ENCODE measurements at places on chromosomes 2 and 18. TPM values are rescaled to one million over a fixed set of nuclear protein-coding genes. Genes with fewer than 3 reads are reported as not detected.

DNA sequence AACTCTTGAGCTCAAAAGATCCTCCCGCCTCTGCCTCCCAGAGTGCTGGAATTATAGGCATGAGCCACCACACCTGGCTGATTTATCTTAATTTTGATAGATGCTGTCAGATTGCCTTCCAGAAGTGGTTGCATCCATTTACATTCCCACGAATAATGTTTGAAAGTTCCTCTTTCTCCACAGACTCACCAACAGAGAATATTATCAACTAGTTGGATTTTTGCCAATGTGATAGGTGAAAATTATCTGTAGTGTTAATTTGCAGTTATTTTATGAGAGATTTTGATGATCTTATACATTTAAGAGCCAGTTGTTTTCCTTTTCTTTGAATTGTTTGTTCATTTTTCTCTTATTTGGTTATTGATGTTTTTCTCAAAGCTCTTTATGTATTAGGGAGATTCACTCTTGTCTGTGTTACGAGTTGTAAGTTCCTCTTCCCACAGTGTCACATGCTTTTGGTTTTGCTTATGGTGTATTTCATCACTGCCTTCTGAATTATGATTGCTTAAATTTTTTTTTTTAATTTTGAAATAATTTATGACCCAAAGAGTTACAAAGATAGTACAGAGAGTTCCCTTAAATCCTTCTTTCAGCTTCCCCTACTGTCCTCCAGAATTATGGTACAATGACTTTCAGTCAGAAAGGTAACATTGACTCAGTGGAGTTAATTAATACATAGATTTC is 20.7 kb upstream of the NT5DC4 start:
- DNase-seq, result no peak

The SCTR gene
- 0.59 TPM for total RNA-seq

GRCh38 chr2:72543497-72544216 is 282.2 kb downstream of the EXOC6B start:
- DNase-seq, result no peak

The ERMN gene
- total RNA-seq, result not detected

GRCh38 chr18:36792634-36793283 is 36.0 kb downstream of the TPGS2 start:
- DNase-seq, result no peak

The ZNF521 gene
- 15.4 TPM for total RNA-seq

The PKDCC gene
- total RNA-seq, result 74.7 TPM

DNA sequence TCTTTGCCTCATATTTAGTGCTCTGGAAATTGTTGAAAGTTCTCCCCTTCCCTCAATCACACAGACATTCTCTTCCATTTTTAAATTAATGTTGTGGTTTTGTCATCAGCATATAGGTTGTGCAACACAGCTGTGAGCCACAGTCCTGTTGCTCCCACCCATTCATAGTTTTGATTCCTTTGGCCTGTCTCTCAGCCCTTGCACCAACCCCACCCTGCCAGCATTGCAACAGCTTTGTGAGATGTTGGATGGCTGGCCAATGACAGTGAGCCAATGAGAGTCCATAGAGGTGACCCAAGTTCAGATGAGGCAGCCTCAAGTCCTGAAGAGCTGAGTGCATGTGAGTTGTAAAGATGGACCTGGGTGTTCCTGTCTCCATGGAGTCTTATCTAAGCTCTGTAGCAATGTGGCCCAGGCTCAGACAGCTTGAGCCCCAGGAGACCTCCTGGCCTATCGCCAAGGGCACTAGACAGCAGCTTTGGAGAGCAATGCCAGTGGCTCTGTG is 775.5 kb downstream of the RNF144A start:
- DNase-seq, result no peak

DNA sequence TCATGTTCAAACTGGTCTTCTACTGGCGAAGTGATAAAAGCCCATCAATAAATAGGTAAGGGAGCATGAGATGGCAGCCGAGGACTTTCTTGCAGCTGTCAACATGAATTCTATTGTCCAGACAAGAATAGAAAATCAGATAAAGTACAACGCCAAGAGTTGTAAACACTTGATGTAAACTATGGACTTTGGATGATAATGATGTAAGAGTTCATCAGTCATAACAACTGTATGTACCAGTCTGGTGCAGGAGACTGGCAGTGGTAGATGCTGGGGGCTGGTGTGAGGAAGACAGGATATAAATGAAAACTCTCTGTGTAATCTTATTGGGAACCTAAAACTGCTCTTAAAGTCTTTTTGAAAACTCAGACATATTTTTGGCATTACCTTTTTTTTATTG is 155.9 kb upstream of the RASGRP3 start:
- DNase-seq, result no peak

DNA sequence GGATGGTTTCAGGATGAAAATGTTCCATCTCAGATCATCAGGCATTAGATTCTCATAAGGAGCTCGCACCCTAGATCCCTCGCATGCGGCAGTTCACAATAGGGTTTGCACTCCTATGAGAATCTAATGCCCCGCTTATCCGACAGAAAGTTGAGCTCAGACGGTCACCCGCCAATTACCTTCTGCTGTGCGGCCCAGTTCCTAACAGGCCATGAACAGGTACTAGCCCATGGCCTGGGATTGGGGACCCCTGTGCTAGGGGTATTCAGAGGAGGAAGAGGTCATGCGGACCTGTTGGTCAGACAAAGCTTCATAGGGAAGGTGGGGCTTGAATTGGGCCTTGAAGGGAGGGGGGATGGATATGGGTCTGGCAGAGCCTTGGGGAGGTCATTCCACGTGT is 4.4 kb upstream of the BUB1 start:
- no peak for DNase-seq

- DNase-seq, result no peak
Observed at GRCh38 chr2:171855401-171855800, 38.6 kb downstream of the SLC25A12 start.

DNA sequence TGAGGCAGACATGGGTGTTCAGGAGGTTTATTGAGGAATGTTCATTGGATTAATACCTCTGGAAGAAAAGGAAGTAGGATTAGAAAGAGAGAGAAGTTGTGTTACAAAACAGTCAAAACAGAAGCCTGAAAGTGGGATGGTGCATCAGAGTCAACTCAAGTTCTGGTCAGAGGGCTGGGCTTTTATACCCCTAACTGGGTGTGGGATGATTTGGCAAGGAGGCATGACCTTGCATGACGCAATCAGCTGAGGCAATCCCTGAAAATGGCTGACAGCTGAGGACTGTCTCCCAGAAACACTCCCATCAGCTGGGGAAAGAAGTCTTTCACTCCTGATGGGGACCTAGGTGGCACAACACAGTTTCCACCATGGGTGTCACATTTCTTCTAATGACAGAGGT is 818.2 kb downstream of the SATB2 start:
- no peak for DNase-seq

The PSMG2 gene
- 43.8 TPM for total RNA-seq

GRCh38 chr2:70574618-70575017 is 21.0 kb upstream of the TGFA start:
- DNase-seq, result no peak

DNA sequence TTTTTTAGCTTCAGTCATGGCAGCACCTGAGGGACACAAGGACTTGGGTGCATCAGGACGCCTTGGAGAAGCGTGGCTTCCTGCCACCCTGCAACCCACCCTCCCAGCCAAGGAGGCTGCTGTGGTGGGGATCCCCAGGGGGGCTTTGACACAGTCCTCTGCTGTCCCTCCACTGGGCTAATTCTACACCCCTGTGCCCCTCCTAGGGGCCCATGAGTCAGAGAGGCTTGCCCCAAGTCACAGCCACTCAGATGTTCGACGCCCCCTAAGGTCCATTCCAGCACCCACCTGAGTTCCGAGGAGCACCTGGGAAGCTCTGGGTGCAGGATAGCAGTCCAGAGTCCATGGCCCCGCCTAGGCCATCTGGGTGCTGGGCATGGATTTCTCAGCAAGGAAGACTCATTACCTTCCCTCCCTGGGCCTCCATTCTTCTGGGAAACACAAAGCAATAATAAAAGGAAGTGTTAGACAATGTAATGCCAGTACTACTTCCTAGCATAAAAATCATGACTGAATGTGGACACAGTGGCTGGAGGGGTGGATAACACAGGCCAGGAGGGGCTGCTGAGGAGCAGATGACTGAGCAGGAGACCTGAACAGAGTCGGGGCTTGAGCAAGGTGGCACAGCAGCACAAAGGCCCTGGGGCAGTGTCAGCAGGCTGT is 3.7 kb downstream of the ALPG start:
- no peak for DNase-seq

DNA sequence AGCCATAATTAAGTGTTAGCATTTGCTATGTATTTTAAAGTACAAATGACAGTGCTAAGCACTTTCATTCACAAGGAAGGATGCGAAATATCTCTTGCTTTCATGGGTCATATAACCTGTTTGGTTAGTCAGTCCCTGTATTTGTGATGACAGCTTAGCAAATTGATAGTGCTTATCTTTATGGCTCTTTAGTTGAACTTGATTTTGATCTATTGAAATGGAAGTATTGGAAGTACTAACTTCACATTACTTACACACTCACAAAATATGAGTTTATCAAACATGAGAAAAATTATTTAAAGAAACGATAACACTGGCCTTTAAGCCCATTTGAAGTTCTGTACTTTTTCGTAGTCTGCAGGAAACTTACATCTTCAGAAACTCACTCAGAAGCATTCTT is 97.4 kb upstream of the NEUROD1 start:
- DNase-seq, result no peak

The COL5A2 gene
- total RNA-seq, result 16.0 TPM
